ENCODE measurements at places on chromosomes 3 and 15. TPM values are rescaled to one million over a fixed set of nuclear protein-coding genes. Genes with fewer than 3 reads are reported as not detected.

The MYO5C gene
- total RNA-seq = 0.88 TPM

The CISH gene
- total RNA-seq = 1.1 TPM

The HMG20A gene
- total RNA-seq = 21.1 TPM

The ST6GAL1 gene
- 9.4 TPM for total RNA-seq

The RLBP1 gene
- total RNA-seq = not detected

The CCR3 gene
- total RNA-seq = not detected

The CLCN2 gene
- total RNA-seq = 8.8 TPM

The ENTPD3 gene
- total RNA-seq = not detected

The PSMD6 gene
- 176 TPM for total RNA-seq

The ISLR2 gene
- not detected for total RNA-seq

The TAGLN3 gene
- total RNA-seq = not detected

The AGTR1 gene
- not detected for total RNA-seq

The DAZL gene
- total RNA-seq = not detected

The RAB11A gene
- 277 TPM for total RNA-seq

The IMPG2 gene
- not detected for total RNA-seq

The PLSCR2 gene
- total RNA-seq = not detected

- peak; percentile 77 for DNase-seq
Observed at GRCh38 chr3:20323307-20323927, 137.4 kb upstream of the SGO1 start.

- DNase-seq = no peak
Observed at GRCh38 chr15:50355980-50356379, 982 bp upstream of the GABPB1 start.

GRCh38 chr15:75647370-75648155 lies at the start of gene SNX33:
SNX33 (plus strand) TSS chr15:75647912; CDS start chr15:75649103, 1,191 bp downstream.
- DNase-seq = peak; percentile 59

GRCh38 chr3:141294848-141295247 lies 63.2 kb downstream of the PXYLP1 start:
- peak; percentile 65 for DNase-seq

- no peak for DNase-seq
Observed at GRCh38 chr3:191383124-191383523, 52.8 kb upstream of the UTS2B start.

GRCh38 chr15:39494462-39494861 lies 86.4 kb upstream of the THBS1 start:
- DNase-seq = no peak

DNA sequence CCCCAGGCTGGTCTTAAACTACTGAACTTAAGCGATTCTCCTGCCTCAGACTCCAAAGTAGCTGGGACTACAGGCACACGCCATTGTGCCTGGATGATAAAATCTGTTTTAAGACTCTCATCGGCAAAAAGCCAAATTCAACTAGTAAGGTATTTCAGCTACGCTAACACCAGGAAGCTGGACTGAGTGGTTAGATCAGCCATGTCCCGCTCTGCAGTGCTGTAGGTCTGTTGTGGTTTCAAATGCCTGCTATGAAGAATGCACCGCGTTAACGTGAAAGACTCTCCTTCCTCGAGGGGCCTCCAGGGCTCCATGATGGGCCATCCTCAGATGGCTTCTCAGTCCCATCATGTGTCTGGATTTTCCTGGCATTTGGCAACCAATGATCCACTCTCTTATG lies 70.2 kb downstream of the PCOLCE2 start:
- no peak for DNase-seq

GRCh38 chr3:184693011-184693975 lies 18.6 kb downstream of the MAGEF1 start:
- DNase-seq = no peak

GRCh38 chr15:62637950-62638619 lies 404.5 kb upstream of the TPM1 start:
- DNase-seq = no peak

DNA sequence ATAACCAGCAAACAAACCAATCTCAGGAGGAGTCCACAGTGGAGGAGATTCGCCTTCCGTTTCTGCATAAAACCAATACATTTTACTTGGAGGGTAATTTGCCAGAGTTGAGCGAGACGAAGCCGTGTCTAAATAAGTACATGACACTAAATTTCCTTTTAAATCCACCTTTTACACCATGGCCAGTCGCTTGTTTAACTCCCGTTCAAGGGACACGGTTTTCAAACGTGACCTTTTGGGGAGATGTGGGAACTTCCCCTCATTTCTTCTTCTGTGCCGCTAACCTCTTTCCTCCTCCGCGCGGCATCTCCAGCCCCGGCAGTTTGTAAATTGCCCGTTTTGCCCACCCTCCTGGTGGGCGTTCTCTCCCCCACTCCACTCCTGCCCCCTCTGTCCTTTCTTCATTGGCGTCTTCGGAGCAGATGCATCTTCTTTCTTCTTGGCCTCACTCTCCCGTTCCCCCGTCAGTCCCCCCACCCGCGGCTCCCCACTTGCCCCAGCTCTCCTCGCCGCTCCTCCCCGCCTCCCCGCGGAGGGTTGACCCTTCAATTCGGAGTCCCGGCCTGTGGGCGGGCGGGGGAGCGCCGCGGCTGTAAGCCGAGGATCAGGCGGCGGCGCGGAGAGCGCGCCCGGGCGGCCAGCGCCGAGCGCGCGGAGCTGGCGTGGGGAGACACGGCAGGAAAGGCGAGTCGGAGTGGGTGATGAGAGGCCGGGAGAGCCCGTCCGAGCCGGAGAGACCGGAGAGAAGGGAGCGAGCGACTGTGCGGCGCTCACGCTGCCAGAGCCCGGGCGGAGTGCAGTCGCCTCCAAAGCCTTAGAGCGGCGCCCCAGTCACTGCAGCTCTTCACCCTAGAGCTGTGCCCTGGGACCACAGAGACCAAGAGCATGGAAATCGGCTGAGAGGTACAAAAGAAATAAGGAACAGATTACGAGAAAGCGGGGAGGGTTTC lies at the start of gene NLGN1:
Gene NLGN1, plus strand, starts transcription at position 584 of the 950 bp plus-strand sequence.
- DNase-seq = peak; percentile 48

DNA sequence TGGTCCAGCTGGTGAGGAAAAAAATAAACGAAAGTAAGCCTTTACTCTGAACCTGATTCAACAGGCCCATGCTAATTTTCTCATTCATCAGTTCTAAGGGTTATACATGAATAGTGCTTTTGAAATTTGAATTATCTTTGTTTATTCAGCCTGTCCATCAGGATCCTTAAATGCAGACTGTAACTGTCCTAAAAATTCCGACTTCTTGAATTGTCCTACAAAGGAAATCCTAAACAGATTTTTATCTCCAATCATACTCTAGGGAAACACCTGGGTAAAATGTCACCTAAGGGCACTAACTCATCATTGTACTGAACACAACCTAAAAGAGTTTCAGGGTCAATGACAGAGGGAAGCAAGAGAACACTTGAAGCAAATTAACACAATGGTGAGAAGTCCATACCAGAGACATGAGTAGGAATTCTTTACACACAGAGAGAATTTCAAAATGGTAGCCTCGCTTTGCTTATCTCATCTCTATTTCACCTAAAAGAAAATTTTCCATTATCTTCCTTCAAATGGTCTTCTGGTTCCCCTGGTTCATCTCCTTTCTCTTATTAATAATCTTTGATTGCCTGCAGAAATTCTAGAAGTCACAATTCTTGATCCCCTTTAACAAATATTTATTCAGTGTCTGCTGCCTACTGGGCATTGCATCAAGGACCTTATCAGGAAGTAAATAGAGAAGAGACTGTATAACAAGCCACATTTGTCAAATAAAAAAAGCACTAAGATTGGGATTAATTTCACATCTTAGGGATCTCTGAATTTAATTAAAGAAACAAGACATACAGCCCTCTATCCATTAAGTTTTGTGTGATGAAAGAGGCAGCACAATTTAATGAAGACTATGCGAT lies 182.7 kb downstream of the MEIS2 start:
- no peak for DNase-seq

- DNase-seq = no peak
Observed at GRCh38 chr15:36608180-36608579, 28.8 kb downstream of the CDIN1 start.

- peak; percentile 72 for DNase-seq
Observed at GRCh38 chr15:97998307-97999071, 38.0 kb downstream of the ARRDC4 start.

- DNase-seq = no peak
Observed at GRCh38 chr15:33698126-33698525, 270.2 kb upstream of the CHRM5 start.

DNA sequence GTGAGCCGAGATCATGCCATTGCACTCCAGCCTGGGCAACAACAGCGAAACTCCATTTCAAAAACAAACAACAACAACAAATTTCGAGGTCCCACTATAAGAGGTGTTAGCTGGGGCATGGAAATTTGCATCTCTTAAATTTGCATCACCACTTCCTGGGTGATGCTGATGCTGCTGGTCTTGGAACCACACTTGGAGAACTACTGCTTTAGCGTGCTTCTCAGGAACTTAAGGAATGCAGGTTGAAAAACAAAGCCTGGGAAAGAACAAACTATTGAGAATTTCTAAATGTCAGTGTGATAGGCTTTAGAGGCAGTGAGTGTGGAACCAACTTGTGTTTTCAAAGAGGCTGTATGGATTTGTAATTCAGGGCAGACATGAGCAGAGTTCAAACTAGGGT lies 858.4 kb upstream of the ARPP21 start:
- peak; percentile 11 for DNase-seq

DNA sequence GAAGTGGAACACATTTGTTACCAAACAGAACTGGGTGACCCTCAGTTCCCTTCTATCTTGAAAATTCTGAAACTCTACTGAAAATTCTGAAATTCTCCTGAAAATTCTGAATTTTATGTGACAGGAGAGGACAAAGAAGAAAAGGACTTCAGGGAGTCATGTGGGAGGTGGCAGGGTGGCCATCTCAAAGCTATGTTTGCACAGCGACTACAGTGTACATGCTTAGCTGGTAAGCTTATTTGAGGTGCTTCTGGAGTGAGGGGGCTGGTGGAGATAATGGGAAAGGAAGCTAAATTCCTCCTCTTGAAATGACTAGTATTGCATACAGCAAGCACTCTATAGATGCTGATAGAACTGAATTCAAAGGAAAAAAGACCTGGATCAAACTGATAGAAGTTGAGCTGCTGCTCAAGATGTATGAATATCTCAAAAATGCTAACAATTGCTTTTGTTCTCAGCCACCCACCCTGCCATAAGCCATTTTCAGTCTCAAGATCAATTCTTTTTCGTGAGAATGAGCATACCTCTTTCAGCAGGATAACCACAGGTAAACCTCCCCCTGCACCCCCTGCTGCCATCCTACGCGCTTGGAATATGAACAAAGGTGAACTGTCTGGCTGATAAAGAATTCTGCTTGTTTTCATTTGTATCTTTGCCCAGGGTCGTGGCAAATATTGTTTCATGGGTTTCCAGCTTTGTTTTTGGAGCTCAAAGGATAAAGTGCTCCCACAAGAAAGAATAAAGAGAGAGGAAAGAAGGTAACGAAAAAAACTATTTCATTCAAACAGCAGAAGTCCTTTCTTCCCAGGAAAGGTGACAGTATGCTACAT lies 16.6 kb upstream of the ARHGEF3 start:
- DNase-seq = no peak

GRCh38 chr15:47718497-47719437 lies 1.5 kb downstream of the SEMA6D start:
- no peak for DNase-seq

DNA sequence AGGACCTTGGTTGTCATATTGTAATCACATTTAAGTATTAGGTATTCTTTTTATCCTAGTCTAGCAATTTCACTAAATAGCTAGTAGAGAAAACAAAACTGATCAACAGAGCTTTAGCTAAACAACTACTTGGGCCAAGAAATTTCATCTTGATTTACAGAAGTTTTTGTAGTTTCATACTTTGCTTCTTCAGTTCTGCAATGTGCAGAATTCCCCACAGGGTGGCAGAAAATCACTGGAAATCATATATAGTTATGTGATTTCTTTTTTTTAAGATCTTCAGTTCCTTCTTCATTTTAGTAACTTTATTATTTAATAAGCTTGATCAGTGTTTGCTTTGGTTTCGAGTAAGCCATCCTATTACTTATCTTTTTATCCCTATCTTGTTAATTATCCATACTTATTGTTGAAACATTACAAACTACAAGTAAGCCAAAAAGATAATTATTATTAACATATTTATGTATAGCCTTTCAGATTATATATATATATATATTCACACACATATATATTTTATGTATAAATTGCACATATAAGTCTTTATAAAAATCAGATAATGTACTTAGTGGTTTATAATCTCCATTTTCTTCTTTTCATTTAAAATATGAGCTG lies 2.2 kb upstream of the BNIP2 start:
- peak; percentile 14 for DNase-seq

- DNase-seq = no peak
Observed at GRCh38 chr15:22881739-22882440, 43.4 kb downstream of the NIPA2 start.

- DNase-seq = no peak
Observed at GRCh38 chr15:101781928-101782327, 21.4 kb upstream of the OR4F6 start.

- no peak for DNase-seq
Observed at GRCh38 chr15:65060641-65061397, 7.0 kb downstream of the RASL12 start.

- no peak for DNase-seq
Observed at GRCh38 chr3:188524052-188524451, 370.1 kb downstream of the LPP start.

DNA sequence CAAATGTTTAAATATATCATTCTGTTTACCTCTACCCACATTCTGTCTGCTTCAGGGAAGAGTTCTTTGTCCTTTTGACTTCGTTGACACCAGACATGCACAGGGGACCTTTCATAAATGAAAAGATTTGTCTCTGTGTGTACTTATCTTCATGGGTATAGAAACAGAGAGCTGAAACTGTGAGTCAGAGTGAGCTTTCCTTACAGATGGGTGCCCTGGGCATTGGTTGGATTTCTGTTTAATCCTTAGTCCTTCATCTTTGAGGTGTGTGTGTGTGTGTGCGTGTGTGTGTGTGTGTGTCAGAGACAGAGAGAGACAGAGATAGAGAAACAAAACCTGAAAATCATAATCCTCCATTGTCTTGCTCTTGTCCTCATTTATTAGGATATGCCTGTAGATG lies 517.4 kb downstream of the TUSC7 start:
- no peak for DNase-seq

DNA sequence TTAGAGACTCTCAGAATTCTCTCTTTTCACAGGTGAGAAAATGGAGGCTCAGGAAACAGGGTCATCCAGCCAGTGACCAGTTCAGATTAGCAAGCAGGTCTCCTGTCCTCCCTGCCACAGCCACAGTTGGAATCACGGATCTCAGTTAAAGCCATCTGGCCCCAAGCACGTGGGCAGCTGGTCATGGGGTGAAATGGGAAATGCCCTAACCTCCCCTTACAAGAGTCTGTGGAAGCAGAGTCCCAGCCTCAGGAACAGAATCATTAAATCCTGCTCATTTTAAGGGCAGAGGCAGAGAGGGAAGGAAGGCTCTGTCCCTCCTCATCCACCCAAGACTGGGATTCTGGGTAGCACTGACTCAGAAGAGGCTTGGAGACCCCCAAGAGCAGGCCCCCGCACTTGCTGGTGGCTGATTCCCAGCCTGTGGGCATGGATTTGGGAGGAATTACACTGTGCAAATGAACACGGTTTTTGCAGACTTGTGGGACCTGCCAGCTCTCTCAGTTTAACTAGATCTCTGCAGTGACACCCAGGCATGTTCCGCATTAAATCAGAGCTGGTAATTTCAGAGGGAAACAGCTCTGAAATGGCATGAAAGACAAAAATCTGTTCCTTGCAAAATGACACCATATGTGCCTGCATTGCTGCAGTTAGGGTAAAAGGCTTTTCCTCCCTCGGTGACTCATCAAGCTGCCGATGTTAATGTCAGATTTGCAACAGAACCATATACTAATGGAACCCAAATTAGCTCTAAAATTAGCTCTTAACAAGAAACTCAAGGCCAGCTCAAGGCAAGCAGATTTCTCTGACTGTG lies 89.0 kb downstream of the BDH1 start:
- DNase-seq = peak; percentile 71

GRCh38 chr15:64070965-64071851 lies 22.4 kb downstream of the CIAO2A start:
- peak; percentile 91 for DNase-seq
